ENCODE measurements at places on chromosomes 1 and 21.
A peak's percentile ranks its signal among the peaks of the same experiment; 100 is the strongest.

DNA sequence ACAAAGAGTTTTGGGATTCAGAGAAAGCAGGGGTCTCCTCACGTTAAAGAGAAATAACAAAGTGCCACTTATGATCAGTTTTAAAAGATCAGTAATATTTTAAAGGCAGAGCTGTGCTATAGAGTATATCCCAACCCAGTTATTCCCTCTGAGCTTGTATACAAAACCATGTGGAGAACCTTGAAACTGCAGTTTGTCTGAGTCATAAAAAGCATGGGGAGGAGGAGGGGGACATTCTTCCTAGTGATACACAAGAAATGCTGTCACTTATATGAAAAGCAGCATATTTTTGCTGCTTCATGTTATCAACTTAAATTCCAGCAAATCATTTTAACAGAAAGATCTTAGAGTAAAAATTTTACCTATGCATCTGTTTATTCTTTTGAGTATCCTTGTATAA, 244.5 kb downstream of the GPR52 start:
- DNase-seq = peak; percentile 21

DNA sequence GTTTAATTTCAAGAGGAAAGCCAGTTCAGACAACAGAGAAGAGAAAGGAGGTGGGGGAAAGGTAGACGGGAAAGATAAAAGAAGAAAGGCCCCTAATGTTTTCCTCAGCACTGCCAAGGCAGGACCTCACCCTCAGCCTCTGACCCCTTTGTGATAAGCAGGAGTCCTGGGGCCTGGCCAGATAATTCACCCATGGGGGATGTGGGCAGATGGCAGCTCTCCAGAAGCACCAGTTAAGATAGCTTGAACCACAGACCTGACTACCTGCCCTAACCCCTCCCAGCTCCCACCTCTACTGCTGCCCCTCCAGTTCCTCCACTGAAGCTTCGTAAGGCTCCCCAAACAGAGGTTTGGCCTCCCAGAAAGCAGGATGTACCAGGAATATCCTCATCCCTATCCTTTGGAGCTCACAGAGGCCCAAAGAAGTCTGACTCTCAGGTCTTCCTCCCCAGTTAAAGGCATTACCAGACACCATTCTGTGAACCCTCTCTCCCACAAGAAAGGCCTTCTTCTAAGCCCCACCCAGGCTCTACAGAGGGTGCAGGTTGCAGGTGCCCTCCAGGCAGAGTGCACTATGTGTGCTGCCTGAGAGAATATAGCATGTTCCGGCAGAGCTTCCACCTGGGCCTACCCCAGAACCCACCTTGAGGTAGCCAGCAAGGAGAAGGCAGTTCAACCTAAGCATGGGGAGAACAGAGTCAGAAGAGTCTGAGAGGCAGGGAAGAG, 9.2 kb upstream of the SNAPIN start:
- no peak for DNase-seq

- DNase-seq = no peak
Measured at GRCh38 chr1:72586023-72586685, 303.8 kb upstream of the NEGR1 start.

GRCh38 chr21:41636636-41637630, 129.0 kb upstream of the TMPRSS2 start:
- no peak for DNase-seq

DNA sequence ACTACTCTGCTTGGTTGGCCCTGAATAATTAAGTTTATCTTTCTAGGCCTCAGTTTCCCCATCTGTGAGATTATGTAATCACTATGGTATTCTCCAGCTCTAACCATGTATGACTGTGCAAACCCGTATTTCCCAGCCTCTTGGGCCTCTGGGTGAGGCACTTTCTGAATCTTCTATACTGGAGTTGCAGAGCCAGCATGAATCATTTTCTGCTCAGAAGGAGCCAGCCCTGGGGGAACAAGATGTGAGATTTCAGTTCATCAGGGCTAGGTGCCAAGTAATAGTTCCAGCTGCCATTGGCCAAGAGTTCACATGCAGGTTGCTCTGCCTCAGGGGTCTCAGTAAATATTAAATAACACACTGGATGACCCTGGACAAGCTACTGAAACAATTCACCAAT, 47.7 kb upstream of the USP24 start:
- DNase-seq = no peak

GRCh38 chr1:245606157-245606725, 451.5 kb downstream of the KIF26B start:
- no peak for DNase-seq

DNA sequence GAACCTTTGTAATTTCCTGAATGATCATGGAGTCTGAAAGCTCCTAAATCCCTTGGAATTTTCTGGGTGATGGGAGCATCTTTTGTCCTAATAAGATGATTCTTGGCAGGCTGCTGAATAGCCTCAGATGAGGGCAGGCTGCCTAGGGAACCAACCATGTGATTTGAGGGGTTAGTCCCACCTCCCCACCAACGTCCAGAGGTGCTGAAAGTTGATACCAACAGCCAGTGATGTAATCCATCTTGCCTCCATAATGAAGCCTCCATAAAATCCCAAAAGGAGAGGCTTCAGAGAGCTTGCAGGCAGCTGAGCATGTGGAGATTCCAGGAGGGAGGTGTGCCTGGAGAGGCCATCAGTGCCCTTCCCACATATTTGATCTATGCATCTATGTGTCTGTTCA, 43.7 kb downstream of the GTF2B start:
- DNase-seq = no peak

DNA sequence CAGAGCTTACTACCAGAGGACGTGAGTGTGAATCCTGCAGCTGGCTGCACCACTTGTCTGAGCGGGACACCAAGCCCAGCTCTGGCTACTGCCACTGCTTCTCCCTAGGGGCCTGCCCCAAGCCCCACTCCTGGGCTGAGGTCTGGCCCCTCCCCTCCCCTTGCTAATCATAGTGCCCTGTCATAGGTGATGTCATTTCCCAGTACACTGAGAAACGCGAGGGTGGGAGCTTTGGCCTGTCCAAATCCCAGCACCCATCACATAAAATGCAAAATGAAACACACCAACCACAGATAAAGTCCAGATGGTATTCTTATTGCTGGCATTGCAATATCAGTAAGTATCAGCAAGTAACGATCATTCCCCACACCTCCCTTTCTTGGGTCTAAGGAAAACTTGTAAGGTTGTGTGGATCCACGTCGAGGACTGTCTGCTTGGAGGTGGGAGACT, 77.7 kb downstream of the TOMM20 start:
- DNase-seq = no peak

- no peak for DNase-seq
Measured at GRCh38 chr21:42388740-42389448, 7.0 kb downstream of the TMPRSS3 start.

GRCh38 chr1:211036381-211037060, 97.4 kb downstream of the KCNH1 start:
- no peak for DNase-seq

DNA sequence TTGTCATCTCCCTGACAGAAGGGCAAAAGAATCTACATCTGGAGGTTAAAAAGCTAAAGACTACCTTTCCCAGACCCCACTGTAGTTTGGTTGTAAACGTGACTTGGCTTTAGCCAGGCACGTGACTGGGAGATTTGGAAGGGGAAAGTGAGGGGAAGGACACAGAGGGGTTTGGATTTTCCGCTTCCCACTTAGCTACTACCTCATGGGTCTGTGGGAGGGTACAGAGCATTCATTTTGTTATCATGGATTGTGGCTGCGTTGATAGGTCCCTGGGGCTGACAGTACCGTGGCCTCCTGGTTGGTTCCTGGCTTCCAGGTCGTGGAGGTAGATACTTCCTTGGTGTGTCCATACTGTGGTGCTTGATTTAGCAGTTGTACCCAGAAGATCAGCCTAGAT, 2.6 kb downstream of the CHD1L start:
- DNase-seq = no peak

DNA sequence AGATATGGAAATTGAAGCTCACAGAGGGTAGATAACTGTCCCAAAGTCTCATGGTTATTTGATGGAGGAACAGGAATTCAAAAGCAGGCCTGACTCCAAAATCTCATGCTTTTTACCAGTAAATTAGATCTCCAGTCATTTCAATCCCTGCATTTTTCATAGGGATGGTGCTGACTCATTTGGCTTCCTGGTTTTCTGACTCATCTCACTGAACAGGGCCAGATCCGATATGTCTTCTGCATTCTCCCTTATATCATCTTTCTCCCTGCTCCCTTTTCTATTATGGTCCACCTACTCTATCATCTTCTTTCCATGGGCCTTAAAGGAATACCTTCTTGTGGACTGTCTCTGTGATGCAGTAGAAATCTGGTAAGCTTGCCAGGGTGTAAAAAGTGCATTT, 187.2 kb downstream of the FGGY start:
- peak; percentile 79 for DNase-seq

DNA sequence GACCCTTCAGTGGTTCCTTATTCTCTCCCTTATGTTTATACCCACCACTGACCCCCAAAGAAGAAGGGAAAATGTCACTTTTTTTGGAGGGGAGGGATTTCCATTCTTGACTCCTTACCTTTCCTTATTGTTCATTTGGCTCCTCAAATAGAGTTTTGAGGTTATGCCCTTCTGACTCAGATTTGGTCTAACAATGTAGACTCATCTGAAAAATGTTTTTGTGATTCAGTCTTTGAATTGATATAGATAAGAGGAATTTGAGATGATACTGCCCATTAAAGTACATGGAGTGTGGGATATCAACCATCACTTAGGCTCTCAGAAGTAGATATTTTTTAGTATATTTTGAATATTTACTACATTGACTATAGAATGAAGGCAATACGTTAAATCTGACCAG, 16.1 kb downstream of the USP1 start:
- DNase-seq = no peak

DNA sequence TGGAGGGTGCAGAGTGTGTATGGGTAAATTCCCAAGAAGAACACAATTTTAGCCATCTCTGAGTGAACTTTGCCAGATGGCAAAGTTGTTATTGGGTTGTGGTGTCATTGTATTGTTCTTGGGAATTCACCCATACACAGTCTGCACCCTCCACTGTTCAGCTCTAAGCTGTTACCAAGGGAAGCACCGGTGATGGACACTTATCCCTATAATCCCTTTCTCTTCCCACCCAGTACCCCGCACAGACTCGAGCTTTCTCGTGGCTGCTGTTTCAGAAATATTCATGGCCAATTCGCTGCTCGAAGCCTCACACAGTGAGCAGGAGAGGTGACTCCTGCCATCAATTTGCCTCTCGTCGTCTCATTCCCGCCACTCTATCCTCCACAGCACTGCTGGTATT, 95.7 kb upstream of the PALMD start:
- DNase-seq = no peak

DNA sequence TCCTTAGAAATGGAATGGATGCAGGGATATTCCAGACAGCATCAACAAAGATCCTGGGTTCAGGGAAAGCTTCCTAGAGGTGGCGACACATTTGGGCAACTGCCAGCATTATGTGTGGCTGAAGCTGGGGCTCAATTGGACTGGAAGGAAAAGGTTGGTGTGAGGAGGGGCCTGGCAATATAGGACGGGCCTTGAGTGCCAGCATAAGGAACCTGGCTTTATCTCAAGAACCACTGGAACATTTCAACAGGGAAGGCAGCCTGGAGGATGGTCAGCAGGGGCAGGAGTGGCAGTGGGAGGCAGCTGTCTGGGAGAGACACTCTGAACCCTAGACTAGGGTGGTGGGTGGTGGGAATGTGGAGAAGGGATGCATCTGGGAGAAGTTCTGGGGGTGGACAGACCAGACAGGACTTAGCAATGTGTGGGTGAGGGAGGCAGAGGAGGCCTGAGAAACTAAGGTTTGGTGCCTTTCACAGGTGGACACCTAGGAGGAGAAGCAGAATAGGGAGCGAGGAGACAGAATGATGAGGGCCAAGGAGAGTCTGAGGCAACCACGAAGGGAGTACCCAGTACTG, 3.5 kb downstream of the SH3BGRL3 start:
- no peak for DNase-seq

GRCh38 chr1:26478159-26478558, 5.9 kb downstream of the HMGN2 start:
- DNase-seq = no peak

GRCh38 chr1:156124557-156125483, 10.3 kb downstream of the LMNA start:
- DNase-seq = no peak

DNA sequence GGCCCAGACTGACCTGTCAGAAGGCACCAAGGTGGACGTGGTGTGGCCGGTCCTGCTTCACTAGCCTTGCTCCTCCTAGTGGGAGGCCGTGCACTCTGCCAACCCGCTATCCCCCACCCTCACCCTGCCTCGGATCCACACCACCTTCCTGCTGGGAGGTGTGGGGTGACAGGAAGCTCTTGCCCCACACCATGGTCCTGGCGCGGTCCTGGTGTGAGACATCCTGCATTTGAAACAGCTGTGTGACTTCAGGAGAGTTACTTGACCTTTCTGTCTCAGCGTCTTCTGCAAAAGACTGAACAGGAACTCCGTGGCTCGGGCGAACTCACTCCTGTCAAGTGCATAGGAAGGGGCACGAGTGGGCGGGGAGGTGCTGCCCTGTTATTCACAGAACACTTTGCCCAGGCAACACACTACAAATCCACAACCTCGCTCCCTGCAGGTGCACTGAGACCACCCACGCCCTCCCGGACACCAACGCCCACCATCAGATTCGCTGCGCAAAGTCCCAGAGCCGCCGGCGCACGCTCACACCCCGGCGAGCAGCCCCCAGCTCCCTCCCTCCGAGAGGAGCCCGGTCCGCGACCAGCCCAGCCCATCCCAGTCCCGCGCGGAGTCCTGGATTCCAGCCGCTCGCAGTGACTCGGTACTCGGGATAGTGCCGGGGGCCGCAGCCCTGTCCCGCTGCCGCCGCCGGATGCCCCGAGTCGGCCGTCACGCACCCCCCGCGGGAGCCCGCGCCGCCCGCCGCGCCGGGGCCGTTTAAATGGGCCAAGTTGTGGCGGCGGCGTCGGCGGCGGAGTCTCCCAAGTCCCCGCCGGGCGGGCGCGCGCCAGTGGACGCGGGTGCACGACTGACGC, at the start of gene SAMD11:
Gene SAMD11, plus strand, starts transcription at position 793 of the 860 bp plus-strand sequence. CDS start 509 bp downstream, outside the sequence.
- DNase-seq = no peak

DNA sequence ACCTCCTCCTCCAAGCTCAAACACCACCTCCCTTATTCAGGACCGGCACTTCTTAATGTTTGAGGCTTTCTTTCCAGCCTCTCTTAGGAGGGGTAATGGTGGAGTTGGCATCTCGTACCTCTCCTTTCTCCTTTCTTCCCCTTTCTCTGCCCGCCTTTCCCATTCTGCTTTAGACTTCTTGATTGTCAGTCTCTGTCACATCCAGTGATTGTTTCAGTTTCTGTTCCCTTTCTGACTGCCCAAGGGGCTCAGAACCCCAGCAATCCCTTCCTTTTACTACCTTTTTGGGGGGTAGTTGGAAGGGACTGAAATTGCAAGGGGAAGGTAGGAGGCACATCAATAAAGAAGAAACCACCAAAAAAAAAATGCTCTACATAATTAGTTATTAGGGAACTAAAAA, 5.6 kb downstream of the ELK4 start:
- no peak for DNase-seq

GRCh38 chr1:205537386-205538018, 33.0 kb downstream of the CDK18 start:
- DNase-seq = peak; percentile 40
